Fibroblast of lung (primary cell): ENCODE measurements at places on chromosomes 16 and 17. TPM values are rescaled to one million over a fixed set of nuclear protein-coding genes. Genes with fewer than 3 reads are reported as not detected.

Gene GRB7
- polyA plus RNA-seq: 0.07 TPM in 2 replicates

DNA sequence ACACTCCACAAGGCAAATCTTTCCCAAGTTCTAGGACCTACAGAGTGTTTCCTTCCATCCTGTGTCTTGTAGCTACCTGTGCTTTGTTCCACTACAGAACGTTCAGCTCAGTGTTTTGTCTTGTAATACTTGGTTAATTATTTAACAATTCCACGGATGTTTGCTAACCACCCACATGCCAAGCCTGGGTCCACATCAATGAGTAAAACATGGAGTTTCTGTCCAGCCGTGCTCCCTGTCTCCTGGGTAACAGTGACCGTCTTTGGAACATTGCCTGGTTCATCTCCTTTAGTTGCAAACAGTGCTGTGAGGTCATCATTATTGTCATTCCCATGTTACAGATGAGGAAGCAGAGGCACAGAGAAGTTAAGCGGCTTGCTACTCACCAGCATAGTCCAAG is 41.3 kb downstream of the IRF8 start:
- no peaks in the 10 kb centered on the region for H3K4me1 ChIP-seq
- no peaks in the 10 kb centered on the region for H3K36me3 ChIP-seq
- peak; percentile 4 for DNase-seq
- H3K27ac ChIP-seq: no peak overlapping the region
- no peak overlapping the region for H3K4me3 ChIP-seq
- H3K27me3 ChIP-seq: peaks cover 3% of the 10 kb centered on the region

DNA sequence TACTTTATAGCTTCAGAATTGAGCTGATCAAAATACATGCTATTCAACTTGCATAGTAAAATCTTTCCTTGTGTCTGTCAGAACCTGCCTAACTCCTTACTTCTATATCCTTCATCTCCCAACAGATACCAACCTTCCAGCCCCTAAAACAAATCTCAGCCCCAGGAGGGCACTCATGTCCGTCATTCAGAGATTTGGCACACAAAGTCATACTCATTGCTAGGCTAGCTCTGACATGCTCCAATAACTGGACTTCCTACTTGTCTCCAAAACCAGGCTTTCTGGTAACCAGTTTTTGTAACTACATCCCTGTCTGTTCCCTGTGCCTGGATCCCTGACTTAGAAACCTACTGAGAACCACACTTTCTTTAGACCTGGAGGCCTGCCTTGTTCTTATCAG is 37.5 kb upstream of the DHX40 start:
- no peaks in the 10 kb centered on the region for H3K36me3 ChIP-seq
- no peaks in the 10 kb centered on the region for H3K27me3 ChIP-seq

GRCh38 chr16:87133966-87134627 is 183.1 kb downstream of the C16orf95 start:
- no peaks in the 10 kb centered on the region for H3K36me3 ChIP-seq
- H3K4me1 ChIP-seq: no peaks in the 10 kb centered on the region
- peaks cover 2% of the 10 kb centered on the region for H3K27me3 ChIP-seq
- H3K4me3 ChIP-seq: no peak overlapping the region

DNA sequence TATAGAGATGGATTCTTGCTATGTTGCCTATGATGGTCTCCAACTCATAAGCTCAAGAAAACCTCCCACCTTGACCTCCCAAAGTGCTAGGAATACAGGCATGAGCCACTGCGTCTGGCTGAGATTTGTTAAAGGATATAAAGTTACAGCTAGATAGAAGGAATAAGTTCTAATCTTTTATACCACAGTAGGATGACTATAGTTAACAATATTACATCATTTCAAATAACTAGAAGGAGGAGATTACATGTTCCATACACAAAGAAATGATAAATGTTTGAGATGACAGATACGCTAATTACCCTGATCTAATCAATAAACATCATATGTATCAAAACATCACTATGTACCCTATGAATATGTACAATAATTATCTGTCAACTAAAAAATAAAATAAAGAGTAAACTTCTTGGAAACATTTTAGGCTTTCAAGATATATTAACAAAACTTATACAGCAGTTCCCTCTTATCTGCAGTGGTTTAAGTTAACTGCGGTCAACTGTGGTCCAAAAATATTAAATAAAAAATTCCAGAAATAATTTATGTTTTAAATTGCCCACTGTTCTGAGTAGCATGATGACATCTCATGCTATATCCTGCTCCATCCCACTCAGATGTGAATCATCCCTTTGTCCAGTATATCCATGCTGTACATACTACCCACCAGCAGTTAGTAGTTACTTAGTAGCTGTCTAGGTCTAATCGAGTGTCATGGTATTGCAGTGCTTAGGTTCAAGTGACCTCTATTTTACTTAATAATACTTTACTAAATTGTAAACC is 129.2 kb upstream of the NACA2 start:
- no peak overlapping the region for H3K27ac ChIP-seq
- H3K4me1 ChIP-seq: no peaks in the 10 kb centered on the region
- H3K27me3 ChIP-seq: no peaks in the 10 kb centered on the region
- DNase-seq: peak; percentile 13
- no peaks in the 10 kb centered on the region for H3K36me3 ChIP-seq
